Hepatocyte (in vitro differentiated cells): ENCODE measurements at places on chromosomes 3 and 15. TPM values are rescaled to one million over a fixed set of nuclear protein-coding genes. Genes with fewer than 3 reads are reported as not detected.

DNA sequence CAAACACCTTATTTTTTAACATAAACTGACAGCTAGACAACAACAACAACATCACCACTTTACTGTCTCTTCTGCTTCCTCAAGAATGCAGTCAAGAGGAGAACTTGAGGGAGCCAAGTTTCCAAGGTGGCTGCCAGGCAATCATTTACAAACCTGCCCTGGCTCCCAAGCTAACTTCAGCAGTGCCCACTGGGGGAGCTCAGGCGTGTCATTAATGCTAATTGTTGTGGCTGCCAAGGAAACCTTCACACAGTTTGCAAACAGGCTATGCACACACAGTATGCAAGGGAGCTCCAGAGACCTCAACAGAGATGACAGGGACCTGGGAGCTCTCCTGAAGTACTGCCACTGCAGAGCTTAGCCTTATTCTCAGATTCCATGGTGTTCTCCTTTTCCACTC lies 2.1 kb downstream of the DZIP1L start:
- no peaks in the 10 kb centered on the region for H3K27me3 ChIP-seq
- H3K27ac ChIP-seq = no peak overlapping the region
- peaks cover 10% of the 10 kb centered on the region for H3K4me1 ChIP-seq
- H3K4me3 ChIP-seq = no peak overlapping the region
- peak; percentile 10 for DNase-seq

DNA sequence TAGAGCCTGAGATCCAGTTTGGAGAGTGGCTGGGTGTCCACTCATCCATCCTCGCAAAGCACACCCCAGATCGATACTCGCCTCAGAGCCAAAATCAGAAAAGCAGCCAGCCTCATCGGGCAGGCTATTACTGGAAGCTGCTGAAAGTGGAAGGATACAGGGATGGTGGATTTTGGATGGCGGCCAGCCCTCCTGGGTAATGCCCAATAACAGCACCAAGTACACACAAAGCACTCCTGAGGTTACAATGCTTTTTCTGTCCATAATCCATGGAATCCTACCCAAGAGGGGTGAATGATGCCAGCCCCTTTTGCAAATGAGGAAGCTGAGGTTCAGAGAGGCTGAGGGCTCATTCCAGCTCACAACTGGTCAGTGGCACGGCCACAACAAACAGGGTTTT lies 93.1 kb upstream of the SLC6A11 start:
- H3K27ac ChIP-seq = no peak overlapping the region
- H3K27me3 ChIP-seq = no peaks in the 10 kb centered on the region
- DNase-seq = no peak
- no peaks in the 10 kb centered on the region for H3K4me1 ChIP-seq
- no peak overlapping the region for H3K4me3 ChIP-seq
- H3K36me3 ChIP-seq = no peaks in the 10 kb centered on the region

DNA sequence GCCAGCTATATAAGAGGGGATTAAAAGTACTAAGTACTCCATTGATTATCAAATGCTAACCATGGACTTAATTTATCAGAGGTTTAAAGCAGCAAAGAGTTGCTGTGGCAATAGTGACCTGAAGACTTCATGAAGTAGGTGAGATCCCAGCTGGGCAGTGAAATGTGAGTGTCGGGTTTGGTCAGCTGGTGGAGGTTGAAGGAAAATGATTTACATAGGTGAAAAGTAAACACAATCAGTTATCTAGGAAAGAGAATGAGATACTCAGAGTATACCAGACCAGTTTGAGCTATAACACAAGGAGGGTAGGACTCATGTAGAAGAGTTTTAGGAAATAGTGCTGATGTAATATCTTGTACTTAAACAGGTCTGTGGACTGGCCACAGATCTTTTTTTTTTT lies 16.5 kb upstream of the FBXO22 start:
- H3K27ac ChIP-seq = no peak overlapping the region
- H3K4me3 ChIP-seq = no peak overlapping the region
- DNase-seq = peak; percentile 18
- H3K36me3 ChIP-seq = no peaks in the 10 kb centered on the region

Gene TMEM158
- 3.3 and 8.5 TPM in 2 replicates for total RNA-seq

Gene FOXL2
- not detected in 2 replicates for total RNA-seq

Gene LRRC31
- total RNA-seq = 6.1 and 6.5 TPM in 2 replicates

GRCh38 chr3:71949442-71949841 lies 164.5 kb upstream of the PROK2 start:
- H3K4me3 ChIP-seq = no peak overlapping the region
- DNase-seq = no peak
- no peaks in the 10 kb centered on the region for H3K4me1 ChIP-seq

- H3K27me3 ChIP-seq = no peaks in the 10 kb centered on the region
- no peak overlapping the region for H3K27ac ChIP-seq
- no peaks in the 10 kb centered on the region for H3K4me1 ChIP-seq
- no peaks in the 10 kb centered on the region for H3K36me3 ChIP-seq
Observed at GRCh38 chr3:154979331-154979730, 100.8 kb upstream of the MME start.

GRCh38 chr3:148631124-148631903 lies 66.4 kb upstream of the AGTR1 start:
- no peaks in the 10 kb centered on the region for H3K27me3 ChIP-seq
- H3K4me3 ChIP-seq = no peak overlapping the region
- no peak for DNase-seq
- H3K27ac ChIP-seq = no peak overlapping the region

GRCh38 chr3:56629047-56629446 lies 54.0 kb downstream of the TASOR start:
- no peaks in the 10 kb centered on the region for H3K36me3 ChIP-seq
- H3K4me3 ChIP-seq = no peak overlapping the region
- H3K4me1 ChIP-seq = peaks cover 6% of the 10 kb centered on the region
- peak overlapping the region; percentile 35 for H3K27ac ChIP-seq

DNA sequence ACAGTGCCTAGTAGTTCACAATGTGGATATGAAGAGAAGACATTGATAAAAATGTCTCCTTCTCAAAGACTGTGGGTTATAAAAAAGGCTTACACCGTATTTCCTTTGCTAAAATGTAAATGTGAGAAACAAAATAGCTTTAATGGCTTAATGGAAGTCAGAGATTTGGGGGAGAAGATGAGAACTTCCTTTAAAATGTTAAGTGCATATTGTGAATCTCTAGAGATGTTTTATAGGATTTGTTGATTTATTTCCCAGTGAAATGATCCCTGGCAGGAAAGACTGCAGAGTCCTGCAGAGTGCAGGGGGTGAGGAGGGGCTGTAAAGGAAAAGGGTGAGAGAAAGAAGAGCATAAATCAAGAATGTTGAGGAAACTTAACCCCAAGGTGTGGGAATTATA lies 305.1 kb downstream of the GAP43 start:
- no peak overlapping the region for H3K4me3 ChIP-seq
- H3K27me3 ChIP-seq = no peaks in the 10 kb centered on the region
- DNase-seq = no peak

GRCh38 chr3:126353694-126354321 lies 3.4 kb downstream of the KLF15 start:
- no peaks in the 10 kb centered on the region for H3K36me3 ChIP-seq
- no peak for DNase-seq
- H3K27ac ChIP-seq = no peak overlapping the region
- peaks cover 17% of the 10 kb centered on the region for H3K4me1 ChIP-seq
- peaks cover 9% of the 10 kb centered on the region for H3K27me3 ChIP-seq
- no peak overlapping the region for H3K4me3 ChIP-seq

- no peaks in the 10 kb centered on the region for H3K27me3 ChIP-seq
- no peak overlapping the region for H3K27ac ChIP-seq
- no peaks in the 10 kb centered on the region for H3K4me1 ChIP-seq
- DNase-seq = no peak
- no peaks in the 10 kb centered on the region for H3K36me3 ChIP-seq
Observed at GRCh38 chr3:140164922-140165590, 230.1 kb downstream of the CLSTN2 start.
